ENCODE measurements at places on chromosomes 5 and 9.

DNA sequence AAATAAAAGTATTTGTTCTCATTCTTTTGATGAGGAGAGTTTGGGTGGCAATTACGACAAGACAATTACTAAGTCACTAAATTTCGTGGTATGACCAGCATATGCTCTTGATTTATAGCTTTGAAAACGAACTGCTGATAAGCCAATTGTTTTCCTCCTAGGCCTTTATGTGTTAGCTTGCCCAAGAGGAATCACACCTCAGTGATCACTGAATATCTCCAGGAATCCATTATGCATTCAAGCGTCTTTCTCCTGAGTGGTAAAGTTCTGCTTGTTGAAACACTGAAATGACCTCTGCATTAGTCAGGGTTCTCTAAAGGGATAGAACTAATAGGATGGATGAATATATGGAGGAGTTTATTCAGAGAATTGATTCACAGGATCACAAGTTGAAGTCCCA lies 677.7 kb upstream of the MEF2C start:
- no peak for DNase-seq

DNA sequence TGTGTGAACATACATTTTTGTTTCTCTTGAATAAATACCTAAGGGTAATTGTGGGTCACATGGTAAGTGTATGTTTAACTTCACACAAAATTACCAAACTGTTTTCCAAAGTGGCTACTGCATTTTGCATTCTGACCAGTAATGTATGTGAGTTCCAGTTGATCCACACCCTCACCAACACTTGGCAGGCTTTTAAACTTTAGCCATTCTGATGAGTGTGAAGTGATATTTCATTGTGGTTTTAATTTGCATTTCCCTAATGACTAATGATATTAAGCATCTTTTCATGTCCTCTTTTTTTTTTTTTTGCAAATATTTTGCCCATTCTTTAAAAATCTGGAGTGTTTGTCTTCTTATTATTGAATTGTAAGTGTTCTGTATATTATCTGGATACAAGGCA lies 53.5 kb upstream of the MAST4 start:
- DNase-seq = no peak

GRCh38 chr9:12961276-12961809 lies 186.5 kb downstream of the LURAP1L start:
- DNase-seq = no peak

- DNase-seq = no peak
These were observed 112.2 kb upstream of the ADRA1B start for GRCh38 chr5:159804121-159804520.

DNA sequence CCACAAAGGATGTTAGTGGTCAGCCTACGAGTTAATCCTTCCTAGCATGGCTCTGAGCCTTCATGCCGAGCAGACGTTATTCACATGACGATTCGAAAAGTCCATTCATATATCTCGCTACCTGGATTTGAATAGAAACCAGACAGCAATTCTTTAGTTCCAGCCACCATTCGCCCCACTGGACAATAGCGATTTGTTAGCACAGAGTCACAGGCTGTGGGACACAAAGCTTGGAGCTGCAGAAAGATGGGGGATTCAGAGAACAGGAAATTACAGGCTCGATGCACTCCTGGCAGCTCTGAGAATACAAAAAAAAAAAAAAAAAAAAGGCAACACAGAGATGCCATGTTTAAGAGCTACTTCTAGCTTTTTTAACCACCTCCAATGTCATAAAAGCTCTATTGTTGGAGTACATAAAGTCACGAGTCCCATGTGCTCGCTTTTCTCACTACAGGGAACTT lies 110.7 kb downstream of the NR6A1 start:
- DNase-seq = peak; percentile 82

DNA sequence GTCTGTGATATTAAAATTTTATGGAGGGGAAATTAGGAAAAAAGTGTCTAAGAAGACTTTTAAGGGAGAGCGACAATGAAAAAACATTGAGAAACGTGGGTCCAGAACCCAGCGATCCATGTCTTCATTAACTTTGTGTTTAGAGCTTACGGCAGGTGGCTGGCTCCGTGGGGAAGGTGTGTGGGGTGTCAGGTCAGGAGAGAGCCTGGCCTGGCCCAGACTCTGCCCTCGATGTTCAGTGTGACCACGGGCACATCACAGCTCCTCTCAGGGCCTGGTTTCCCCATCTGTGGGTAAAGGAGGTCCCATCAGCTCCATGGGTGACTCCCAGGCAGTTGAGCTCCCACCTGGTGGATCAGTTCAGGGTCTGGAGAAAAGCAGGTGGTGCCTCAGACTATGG lies 22.1 kb downstream of the DAB2IP start:
- no peak for DNase-seq

DNA sequence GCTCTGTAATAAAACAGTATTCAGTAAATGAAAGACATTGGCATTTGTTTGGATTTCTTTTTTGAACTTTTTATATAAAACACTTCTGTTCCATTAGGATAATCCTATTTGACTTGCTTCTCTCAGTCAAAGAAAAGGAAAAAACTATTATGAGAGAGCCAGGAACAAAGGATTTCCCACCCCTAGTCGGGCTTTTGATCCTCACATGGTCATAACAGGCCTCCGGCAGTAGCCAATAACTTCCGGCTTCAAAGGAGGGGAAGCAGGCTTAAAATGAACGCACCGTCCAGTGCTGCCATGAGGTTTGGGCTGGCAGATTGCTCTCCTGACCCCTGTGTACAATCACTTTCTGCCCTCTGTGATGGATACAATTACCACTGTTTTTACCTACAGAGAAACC lies 209.3 kb downstream of the ZNF608 start:
- no peak for DNase-seq

- DNase-seq = peak; percentile 96
These were observed 117.4 kb upstream of the ELL2 start for GRCh38 chr5:96079075-96079474.

DNA sequence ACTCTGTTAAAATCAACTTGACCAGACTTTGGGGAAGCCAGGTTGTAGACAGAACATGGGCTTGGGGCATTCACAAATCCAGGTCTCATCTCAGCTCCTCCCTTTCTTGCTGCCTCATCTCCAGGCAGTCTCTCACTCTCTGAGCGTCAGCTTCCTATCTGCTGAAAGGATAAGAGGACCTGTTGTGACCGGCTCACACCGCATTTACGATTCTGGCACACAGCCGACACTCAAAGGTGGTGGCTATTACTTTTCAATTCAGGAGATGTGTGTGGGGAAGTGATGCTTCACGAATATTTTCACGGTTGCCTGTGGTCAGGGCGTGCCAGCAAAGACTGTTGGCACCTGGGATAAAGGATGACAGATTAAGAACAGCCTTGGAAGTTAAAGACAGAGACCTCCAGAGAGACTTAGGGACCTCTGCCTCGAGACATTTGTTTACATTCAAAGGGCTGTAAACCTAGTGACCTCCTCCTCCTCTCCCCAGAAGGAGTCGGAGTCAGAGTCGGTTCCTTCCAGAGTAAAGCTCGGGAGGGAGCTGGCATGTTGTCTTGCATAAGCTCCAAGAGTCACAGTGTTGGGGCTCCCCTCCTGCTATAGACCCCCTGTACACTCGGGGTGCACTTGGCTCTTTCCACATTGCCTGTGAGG lies 83.2 kb downstream of the AK8 start:
- no peak for DNase-seq

DNA sequence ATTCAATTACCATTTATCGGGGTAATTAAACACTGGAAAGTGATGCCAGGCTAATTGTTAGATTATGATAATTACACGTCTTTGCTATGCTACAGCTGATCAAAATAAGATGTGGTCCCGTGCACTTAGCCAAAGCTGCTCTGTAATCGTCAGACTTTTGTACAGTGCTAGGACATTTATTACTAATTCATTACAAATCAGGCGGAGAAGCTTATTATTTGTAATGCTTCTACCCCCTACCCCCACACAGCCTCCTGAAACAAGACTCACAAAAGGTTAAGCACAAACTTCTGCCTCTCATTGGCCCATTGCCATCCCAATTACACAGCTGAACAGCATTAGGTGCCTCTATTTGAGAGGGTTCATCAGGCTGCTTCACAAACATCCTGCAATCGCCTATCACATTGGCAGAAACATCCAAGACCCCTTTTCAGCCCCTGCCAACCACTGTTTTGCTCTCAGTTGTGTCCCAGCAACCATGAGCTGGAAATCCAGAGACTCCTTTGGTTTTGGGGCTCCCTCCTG lies 232.7 kb downstream of the EFNA5 start:
- no peak for DNase-seq

DNA sequence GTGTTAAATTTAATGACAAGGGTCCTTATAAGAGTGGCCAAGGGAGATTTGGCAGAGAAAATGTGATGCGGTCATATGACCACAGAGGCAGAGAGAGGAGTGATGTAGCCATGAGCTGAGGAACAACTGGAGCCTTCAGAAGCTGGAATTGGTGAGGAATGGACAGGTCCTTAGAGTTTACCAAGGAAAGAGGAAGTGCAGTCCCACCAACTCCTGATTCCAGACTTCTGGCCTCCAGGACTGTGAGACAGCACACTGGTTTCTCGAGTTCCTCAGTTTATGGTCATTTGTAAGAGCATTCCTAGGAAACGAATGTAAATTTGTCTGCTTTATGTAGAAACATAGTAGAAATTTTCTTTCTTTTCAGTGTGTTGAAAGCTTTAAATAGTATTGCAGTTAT lies 410.1 kb downstream of the CDH18 start:
- no peak for DNase-seq
